ENCODE measurements at places on chromosomes 11 and 22.

- no peaks in the 10 kb centered on the region for H3K4me1 ChIP-seq
- DNase-seq = no peak
- no peaks in the 10 kb centered on the region for H3K36me3 ChIP-seq
- H3K4me3 ChIP-seq = no peak overlapping the region
- H3K27me3 ChIP-seq = peaks cover 6% of the 10 kb centered on the region
Measured at GRCh38 chr22:39634530-39635405, 64.2 kb downstream of the CACNA1I start.

GRCh38 chr11:126607374-126607773, 251.9 kb downstream of the ST3GAL4 start:
- no peak overlapping the region for H3K4me3 ChIP-seq
- no peak overlapping the region for H3K27ac ChIP-seq
- H3K4me1 ChIP-seq = peaks cover 9% of the 10 kb centered on the region
- DNase-seq = peak; percentile 80
- H3K36me3 ChIP-seq = no peaks in the 10 kb centered on the region

DNA sequence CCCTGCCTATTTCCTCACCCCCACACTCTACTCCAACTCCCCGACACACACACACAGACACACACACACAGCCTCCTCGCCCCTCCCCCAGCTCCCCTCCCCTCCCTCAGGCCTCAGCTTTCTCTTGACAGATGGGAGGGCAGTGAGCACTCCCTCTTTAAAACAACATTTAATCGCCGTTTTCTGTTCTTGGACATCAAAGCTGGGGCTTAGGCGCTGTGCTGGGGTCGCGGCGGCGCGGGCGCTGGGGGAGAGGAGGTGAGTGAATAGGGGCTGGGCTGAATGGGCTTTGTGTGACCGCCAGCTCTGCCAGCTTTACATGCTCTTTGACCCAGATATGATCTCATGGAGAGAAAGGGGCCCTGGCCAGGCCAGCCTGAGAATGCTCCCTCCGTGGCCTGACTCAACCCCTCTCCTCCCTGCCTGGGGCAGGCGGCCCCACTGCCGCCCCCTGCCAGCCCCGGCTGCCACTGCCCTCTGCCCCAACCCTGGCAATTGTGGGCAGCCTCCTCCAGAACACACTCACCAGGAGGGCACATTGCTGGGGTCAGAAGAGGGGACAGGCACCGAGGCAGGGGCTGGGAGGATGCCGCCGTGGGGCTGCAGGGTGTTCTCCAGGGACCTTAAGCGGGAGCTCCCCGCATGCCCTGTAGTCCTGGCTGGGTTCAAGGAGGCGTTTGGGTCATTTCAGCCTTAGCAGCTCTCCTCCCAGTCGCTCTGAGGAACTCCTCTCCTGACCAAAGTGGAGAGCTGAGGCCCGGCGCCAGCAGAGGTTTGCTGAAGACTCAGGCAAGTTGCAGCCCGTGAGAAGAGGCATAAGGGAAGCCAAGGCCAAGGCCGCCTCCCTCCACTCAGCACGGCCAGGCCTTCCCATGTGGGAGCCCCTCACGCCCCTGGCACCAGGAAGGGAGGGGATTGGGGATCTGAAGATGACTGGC, 38.3 kb upstream of the NNMT start:
- H3K27me3 ChIP-seq = peaks cover 10% of the 10 kb centered on the region
- no peaks in the 10 kb centered on the region for H3K36me3 ChIP-seq
- peaks cover 37% of the 10 kb centered on the region for H3K4me1 ChIP-seq
- H3K27ac ChIP-seq = peak overlapping the region; percentile 65
- DNase-seq = peak; percentile 60

- no peaks in the 10 kb centered on the region for H3K4me1 ChIP-seq
- peak; percentile 4 for DNase-seq
- H3K27me3 ChIP-seq = no peaks in the 10 kb centered on the region
- H3K27ac ChIP-seq = no peak overlapping the region
Measured at GRCh38 chr11:90919332-90919731, 696.5 kb upstream of the CHORDC1 start.

DNA sequence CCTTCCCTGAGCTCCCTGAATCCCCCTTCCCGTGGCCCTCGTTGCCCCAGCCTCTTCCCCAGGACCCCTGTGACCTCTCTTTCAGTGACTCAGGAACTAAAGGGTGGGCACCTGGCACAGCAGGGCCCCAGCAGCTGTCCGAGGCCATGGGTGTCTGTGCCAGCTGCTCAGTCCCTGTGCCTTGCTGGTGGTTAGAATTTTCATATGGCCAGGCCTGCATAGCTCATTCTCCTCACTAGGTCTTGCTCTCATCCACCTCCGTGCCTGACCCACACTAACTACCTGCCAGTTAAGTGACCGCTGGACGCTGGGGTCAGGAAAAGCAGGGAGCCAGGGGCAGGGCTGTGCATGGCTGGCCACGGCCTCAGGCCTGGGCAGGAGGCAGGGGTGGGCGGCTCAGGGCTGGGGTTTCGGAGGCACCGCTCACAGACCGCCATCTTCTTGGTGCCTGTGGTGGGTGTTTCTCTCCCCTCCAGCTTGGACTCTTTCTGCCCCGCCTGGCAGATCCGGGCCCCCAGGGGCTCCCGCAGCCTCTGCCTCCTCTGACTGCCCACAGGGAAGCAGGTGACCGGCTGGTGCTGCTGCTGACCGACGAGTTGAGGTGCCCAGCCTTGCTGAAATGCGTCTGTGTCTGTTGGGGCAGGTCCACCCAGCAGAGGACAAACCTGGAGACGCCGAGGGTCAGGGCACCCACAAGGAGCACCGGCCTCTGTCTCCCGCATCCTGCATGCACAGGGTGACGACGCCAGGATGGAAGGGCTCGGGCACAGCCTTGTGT, 20.3 kb downstream of the MRGPRD start:
- H3K27me3 ChIP-seq = no peaks in the 10 kb centered on the region
- H3K4me1 ChIP-seq = peaks cover 42% of the 10 kb centered on the region
- peak overlapping the region; percentile 39 for H3K27ac ChIP-seq
- H3K36me3 ChIP-seq = no peaks in the 10 kb centered on the region

All from muscle of leg (tissue), 16 donors.